ENCODE measurements at places on chromosomes 16 and 17.

- DNase-seq = no peak
These were observed 2.2 kb downstream of the SDK2 start for GRCh38 chr17:73641826-73642600.

DNA sequence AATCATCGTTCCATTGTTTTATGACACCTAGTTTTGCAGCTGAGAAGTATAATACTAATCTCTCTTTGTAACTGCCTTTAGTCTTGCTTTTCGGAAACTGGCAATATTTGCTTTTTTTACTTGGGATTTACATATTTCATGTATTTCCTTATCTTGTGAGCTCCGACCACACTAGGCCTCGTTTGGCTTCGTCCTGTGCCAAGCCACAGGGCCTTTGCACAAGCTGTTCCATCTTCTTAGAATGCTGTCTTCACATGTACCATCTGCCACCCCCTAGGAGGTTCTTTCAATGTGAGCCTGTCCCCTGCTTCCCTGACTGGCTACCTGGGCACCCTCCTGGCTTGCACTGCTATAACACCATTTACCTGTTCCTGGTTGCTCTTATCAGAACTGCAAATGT lies 77.2 kb downstream of the SHISA6 start:
- no peak for DNase-seq

DNA sequence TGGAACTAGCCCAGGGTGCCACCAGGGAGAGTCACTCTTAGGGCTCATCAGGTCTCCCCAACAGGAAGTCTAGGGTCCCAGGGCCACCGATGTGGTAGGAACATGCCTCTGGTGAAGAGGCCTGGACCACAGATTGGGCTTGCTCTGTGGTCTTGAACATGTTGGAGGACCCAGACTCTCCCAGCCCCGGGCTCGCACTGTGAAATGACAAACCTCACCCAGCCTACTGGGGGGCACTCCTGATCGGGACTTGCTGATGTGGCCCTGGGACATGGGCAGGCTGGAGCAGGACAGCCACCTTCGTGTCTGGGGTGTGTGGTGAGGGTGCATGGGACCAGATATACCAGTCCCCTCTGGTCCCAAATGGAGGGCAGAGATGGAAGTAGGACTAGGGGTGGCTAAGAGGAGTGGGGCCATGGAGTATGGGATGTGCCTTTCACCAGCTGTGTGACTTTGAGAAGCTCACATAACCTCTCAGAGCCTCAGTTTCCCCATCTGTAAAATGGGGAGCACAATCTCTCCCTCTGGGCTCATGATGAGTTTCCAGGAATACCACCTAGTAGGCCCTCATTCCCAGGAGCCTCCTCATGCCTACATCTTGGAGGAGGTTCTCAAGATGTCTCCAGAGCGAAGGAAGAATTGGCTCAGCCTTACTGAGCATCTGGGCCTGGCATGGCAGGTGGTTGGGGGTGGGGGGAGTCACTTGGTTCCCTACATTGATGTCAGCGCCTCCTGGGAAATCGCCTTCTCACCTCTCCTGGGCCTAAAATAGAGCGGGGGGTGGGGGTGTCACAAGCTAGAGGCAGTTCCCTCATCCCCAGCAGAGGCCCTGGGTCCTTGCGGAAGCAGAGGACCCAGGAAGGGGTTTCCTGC lies 1.5 kb upstream of the ADAM11 start:
- no peak for DNase-seq

DNA sequence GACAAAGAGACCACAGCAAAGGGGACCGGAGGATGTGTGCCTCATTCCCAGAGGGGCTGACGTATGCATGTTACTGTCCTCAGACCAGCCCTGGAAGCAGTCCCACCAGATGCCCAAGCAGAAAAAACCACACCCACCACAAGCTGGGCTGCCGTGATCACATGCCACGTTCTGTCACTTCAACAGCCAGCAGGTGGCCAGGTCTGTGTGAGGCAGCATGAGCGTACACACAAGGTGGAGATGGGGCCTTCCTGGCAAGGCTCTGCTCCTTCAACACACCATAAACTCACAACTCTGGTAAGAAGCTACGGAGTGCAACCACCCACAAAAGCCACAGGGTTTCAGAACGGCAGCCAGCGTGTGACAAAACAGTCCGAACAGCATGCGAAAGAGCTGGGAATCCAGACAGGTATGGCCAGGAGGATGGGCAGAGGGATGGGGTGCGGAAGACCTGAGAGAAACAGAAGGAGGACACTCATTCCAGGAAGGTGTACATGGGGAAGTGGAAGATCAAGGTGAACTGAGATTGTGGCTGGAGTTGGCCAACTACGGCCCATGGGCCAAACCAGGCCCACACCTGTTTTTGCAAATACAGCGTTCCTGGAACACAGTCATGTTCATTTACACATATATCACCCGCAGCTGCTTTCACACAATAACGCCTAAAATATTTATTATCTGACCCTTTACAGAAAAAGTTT lies 27.9 kb downstream of the MBTPS1 start:
- peak; percentile 56 for DNase-seq

DNA sequence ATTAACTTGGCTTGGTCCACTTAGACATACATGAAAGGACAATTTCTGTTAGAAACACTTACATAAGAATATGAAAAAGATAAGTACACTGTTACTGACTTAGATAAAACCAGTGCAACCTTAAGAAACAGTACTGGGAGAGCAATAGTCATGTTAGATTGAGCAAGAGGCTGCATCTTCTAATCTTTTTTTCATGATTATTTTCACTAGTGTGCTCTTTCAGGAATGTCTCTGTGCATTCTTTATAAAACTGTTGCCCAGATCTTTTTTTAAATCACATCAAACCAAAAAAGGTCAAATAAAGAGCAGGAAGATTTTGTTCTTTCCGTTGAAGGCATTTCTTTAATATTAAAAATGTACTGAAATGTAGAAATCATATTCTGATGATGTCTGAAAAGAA lies 100.7 kb upstream of the AXIN2 start:
- no peak for DNase-seq

DNA sequence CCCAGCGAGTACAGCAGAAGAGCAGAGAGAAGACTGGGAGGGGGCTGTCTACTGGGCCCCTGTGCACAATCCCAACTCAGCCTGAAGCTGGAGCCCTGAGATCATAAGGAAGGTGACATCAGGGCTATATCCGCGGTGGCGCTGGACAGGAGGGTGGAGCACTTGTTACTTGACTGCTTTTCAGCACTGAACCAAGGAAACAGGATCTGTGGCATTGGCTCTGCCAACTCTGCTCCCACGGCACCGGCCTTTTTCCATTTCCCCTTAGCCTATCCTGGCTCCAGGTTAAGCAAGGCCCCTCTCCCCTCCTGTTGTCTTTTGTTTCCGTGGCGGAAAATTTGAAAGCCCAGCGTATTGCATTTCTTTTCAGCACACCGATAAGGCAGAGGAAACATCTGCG lies 125.0 kb upstream of the IRX3 start:
- DNase-seq = no peak

- DNase-seq = no peak
These were observed 28.0 kb downstream of the CRISPLD2 start for GRCh38 chr16:84847564-84848355.

- no peak for DNase-seq
These were observed 12.2 kb downstream of the ZNHIT3 start for GRCh38 chr17:36498560-36499300.

GRCh38 chr16:77213542-77214106 lies 14.4 kb downstream of the SYCE1L start:
- no peak for DNase-seq

DNA sequence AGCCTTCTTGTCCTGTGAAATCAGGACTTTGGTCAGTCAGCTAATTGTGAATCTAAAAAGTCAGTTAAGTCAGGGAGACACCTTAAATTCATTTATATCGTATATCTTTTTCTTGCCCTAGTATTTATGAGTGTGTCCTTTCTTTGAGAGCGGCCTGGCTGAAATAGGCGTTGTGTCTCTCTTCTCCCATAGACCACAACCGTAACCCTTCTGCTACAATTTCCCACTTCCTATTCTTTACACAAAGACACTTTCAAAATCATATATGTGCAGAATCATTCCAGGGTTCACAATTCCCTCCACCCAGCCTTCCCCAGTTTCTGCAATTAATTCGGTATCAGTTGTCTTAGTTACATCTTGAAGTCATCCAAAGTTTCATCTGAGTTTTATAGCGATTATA lies 14.0 kb upstream of the COTL1 start:
- DNase-seq = no peak

DNA sequence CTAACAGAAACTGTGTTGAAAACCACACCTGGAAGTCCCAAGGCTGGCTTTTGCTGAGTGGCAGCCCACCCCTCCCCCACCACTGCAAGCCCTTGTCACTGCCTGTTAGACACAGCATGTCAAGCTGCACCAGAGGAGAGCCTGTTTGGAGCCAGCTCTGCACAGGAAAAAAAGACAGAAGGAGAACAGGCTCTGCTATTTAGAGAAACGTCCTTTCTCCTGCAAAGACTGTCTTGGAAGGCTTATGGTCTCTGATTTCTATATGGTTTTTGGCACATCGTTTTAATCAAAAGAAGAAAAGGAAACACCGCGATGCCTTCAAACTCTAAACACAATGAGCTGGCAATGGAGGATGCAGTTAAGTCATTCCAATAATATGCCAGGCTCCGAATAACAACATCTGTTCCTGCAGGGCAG lies 275.5 kb downstream of the MAP2K4 start:
- DNase-seq = no peak

GRCh38 chr17:76276461-76277299 lies 11.5 kb downstream of the UBALD2 start:
- DNase-seq = no peak

- no peak for DNase-seq
These were observed 15.0 kb downstream of the CA5A start for GRCh38 chr16:87921236-87921773.

DNA sequence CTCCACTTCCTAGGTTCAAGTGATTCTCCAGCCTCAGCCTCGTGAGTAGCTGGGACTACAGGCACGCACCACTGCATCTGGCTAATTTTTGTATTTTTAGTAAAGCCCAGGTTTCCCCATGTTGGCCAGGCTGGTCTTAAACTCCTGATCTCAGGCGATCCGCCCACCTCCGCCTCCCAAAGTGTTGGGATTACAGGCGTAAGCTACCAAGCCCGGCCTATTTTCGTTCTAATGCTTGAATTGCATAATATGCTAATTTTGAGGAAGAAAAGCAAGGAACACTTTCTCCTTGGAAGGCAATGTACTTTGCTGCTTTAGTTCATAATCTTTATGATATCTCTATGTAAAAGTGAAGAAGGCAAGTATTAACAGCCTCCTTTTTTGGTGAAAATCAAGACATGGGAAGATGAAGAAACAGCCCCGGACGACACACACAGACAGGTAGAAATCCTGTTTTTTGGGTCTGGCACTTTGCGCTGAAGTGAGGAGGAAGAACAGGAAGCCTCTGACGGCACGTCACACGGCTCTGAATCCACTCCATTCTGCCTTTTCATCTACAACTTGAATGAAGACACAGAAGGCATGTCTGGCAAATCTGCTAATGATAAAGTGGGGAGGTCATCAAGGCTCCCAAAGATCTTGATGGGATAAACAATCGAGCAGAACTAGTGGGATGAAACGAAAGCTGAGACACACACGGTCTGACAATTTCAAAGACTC lies 24.9 kb downstream of the VPS53 start:
- no peak for DNase-seq

DNA sequence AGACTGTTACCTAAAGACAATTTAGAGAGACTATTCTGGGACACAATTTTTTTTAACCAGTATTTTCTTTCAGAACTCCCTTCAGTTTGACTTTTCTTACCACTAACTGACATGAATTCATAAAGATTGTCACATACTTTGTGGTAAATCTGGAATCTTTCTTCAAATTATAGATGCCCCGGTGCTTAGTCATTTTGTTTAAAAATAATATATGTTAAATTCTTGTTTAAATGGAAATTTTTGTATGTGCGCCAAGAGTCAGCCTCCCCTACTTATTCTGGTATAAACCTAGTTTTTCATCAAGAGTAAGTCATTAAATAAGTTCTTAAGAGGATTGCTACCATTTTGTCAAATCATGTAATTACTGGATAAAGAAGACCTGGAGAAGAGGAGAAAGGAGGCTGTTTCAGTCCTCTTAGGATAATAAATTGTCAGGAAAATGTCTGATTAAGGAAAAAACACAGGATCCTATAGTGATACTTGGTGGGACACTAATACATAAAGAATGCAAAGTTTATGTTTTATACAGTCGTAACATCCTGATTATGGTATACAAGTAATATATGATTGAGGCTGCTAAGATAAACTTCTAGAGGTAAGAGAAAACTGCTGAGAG lies 424.4 kb downstream of the PMP22 start:
- DNase-seq = no peak

GRCh38 chr16:19588661-19589060 lies 33.2 kb downstream of the VPS35L start:
- no peak for DNase-seq

DNA sequence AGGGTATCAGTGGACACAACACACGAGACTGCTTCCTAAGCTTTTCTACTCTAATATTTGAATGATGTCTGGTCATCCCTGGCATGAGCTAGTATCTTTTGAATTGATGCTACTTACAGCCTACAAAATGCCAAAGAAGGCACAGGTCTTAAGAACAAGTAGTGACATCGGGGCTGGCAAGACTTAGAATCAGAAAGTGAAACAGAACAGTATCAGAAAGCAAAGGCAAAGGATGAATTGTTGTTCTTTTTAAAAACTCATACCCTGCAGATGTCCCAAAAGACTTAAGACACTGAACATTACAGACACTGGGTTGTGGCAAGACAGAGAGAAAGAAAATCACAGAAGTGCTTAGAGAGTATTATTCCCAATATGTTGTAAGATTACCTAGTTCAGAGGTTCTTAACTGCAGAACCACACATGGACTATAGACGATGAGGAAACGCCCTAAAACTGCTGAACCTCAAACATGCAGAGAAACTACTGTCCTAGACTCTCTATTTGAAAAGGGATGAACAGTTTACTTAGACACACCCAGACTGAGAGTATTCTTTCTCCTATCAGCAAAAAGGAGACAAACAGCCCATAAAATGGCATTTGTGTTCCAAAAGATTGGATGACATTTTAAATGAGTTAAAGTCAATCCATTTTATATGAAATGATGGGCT lies 12.5 kb downstream of the ZNF19 start:
- no peak for DNase-seq

DNA sequence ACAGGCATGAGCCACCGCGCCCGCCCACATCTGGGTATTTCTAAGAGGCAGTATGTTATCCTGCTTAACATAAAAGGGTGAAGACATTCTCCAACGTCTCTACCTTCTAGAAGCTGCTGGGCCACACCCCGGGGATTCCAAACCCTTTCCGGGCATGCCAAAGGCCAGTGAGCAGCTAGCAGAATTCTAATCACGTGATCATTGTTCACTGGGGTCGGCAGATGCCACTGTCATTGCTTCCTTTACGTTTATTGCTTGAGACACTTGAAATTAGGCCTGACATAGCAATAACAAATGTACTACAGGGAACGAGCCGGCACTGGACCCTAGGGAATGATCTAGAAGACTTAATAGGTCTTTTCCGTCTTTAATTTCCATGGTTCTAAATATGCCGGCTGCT lies 141.2 kb upstream of the ZFHX3 start:
- DNase-seq = no peak
